ENCODE measurements at places on chromosomes 3 and 15.
A peak's percentile ranks its signal among the peaks of the same experiment; 100 is the strongest.

DNA sequence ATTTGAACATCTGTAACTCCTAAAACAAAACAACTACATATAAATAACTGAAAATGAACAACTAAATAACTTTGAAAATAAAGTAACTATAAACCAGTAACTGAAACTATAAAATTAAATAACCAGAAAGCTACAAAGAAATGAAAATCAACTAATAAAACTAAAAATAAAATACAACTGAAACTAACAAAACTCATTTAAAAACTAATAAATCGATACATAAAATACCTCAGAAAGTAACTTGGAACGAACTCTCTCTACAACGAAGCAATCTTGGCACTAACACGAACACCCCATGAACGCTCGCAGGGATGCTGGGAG lies 15.9 kb upstream of the LAMP3 start:
- no peak for DNase-seq

- DNase-seq, result peak; percentile 92
Measured at GRCh38 chr15:43241100-43241499, 20.3 kb upstream of the EPB42 start.

DNA sequence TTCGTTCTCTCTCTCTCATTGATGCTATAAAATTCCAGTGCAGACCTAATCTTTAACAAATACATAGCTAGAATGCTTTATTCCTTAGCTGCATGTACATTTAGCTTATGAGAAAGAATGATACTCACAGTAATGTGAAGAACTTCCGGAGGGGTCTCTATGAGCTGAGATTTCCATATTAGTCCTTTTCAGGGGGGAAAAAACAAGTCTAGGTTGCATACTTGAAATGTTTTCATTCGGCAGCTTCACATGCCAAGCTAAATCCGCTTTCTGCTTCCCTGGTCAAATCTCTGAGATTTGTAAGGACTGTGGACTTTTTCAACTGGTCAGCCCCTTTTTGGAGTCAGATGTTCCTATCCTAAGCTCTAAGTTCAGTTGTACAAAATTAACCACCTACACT lies 111.5 kb upstream of the COL8A1 start:
- no peak for DNase-seq

DNA sequence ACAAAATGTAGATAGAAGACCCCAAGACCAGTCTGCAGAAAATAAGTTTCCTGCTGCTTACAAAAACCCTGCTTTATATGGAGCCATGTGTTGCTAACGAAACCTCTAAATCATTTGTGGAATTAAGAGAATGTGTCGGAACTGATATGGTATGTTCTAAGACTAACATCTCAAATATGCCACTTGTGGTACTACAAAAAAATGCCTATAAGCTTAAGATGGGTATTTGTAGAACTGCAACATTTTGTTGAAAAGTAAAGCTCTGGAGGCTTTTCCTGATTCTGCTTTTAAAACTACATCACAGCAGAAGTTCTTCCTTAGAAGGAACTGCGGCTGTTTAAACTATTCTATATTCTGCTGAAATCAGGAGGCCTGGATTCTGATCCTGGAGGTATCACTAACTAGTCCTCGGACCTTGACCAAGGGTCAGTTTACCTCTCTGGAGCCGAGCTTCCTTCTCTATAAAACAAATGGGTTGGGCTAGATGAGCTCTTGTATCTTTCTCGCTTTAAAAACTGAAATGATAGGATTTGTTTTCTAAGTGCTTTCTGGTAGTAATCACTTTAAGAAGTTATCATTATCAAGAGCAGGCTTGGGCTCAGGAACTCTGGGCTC lies 74.9 kb downstream of the RAD18 start:
- peak; percentile 39 for DNase-seq

DNA sequence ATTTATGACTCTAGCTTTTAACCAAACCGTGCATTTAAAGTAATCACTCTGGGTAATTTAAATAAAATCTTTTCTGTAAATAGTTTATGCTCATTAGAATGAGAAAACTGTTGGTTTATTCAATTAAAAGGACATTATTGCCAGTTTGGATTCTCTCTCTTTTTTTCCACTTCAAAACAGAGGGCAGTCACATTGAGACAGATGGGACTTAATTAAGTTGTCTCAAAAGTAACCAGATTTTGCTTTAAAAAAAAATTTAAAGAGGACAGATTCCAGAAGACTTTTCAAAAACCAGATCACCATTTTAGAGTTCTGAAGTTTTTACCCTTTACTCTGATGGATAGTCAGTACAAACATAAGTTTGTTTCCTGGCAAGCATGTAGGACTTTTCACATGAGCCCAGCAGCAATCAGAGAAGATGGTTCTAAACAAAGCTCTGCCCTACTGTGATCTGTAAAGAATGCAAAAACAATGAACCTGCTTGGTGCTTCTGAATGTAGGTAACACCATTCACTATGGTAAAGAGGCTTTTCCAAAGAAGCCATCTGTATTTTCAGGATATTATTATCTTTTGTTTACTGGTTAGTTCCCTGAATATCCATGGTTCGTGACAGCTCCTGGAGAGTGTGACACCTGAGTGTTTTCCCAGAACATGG lies 136.2 kb downstream of the LRTM1 start:
- no peak for DNase-seq

DNA sequence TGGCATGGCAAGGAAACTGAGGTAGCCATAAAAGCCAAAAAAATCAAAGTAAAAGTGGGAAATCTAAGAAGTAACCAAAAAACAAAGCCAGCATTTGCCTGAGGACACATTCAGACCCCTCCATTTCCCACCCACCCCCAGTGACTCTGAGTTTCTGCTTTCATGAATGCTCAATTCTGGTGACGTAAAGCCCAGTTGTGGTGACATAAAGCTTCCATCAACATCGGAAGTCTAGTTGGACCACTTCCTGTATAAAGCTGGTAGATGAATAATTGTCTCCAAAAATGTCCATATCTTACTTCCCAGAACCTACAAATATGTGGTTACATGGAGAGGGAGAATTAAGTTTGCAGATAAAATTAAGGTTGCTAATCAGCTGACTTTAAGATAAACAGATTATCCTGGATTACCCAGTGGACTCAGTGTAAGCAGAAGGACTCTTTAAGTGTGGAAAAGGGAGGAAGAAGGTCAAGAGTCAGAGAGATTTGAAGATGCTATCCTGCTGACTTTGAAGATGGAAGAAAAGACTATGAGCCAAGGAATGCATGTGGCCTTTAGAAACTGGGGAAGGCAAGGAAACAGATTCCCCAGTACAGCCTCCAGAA lies 62.0 kb upstream of the ST3GAL6 start:
- no peak for DNase-seq

- no peak for DNase-seq
Measured at GRCh38 chr3:131328721-131329120, 52.9 kb upstream of the NUDT16 start.

DNA sequence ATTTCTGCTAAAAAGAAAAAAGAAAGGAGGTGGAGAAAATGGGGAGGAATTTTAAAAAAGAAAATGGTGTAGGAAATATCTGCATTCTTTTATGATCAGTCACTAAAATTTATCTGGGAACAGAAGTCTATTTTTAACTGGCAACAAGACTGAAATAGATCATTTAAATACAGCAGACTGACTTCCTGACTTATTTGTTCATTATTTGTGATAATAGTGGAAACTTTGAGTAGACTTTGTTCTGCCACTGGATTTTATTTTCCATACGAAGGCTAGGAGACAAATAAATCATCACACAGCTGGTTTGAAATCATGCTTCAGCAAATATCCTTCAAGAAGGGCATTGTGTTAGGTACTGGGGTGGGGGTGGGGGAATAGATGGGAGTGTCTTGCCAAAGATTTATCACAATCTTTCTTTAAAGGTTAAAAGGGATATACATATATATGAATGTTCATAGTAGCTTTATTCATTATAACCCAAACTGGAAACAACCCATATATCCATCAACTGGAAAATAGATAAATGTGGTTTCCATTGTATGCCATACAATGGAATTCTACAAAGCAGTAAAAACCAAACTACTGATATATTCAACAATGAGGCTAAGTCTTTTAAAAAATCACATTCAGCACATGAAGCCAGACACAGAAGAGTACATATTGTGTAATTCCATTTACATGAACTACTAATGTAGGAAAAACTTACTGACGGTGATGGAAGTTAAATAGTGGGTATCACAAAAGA lies 4.7 kb upstream of the CLASP2 start:
- peak; percentile 13 for DNase-seq

DNA sequence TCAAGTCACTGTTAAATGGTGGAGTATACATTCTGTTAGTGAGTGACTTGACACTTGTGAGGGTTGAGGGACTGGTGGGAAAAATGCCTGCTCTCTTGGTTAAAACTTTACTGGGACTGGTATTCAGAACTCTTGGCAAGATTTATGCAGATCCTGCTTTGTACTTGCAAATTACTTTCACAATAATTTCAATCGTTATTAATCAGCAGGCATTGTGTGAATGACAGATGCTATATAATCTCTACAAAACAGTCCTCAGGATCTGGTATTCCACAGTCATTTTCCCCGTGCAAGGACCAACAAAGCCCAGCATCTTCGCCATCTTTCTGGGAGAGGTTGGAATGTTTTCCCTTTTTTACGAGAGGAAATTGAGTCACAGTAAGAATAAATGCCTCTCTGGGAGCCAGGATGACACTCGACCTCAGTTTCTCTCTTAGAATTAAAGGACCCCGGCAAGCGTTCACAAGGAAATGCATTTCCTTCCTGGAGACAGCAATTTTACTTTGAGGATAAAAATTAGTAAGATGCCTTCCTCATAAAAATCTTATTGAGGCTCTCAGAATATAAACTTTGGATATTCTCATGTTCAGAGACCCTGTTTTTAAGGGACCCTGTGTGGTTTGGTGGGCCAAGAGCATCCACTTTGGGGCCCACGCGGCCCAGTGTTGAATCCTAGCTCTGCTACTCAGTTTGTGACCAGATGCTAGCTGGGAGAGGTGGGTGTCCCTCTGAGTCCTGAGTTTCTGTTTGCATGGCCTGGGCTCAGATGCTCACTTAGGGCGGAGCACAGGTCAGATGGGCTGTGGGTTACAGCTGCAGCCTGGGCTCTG lies 45.3 kb upstream of the PLCL2 start:
- no peak for DNase-seq

DNA sequence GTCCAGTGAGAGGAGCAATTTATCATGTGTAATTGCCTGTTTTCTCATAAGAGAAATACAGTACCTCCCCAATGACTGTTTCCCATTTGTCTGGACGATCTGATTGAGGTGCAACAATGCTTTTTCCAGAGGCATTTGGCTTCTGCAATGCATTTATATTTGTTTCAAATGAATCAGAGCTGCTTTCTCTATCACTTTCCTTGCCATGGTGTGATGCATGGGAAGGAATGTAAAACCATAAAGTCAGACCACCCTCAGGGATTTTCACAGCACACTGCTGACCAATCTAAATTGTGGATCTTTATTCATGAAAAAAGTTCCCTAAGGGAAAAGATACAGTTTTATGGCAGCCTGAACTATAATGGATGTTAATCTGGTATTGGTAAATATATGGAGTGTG lies 333.0 kb downstream of the ZNF385D start:
- DNase-seq, result peak; percentile 34

GRCh38 chr3:69443457-69443920 lies 57.6 kb upstream of the FRMD4B start:
- DNase-seq, result no peak

DNA sequence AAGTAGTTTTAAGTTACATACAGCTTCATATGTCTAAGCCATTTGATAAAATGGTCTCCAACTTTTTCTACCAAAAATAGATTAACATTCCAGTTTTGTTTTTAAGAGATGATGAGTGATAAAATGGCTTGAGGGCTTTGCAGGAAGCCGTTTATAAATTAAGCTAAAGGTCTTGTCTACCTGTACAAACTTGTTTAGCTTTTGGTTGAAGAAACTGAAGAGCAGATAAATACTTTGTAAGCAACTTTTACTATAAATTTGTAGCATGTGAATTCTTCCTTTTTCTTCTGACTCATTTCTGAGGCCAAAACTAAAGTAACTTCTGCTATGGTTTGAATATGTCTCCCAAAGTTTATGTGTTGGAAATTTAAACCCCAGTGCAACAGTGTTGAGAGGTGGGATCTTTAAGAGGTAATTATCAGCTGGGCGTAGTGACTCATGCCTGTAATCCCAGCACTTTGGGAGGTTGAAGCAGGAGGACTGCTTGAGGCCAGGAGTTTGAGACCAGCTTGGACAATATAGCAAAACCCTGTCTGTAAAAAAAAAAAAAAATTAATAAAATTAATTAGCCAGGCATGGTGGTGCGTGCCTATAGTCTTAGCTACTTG lies 8.2 kb upstream of the NEDD4 start:
- no peak for DNase-seq

DNA sequence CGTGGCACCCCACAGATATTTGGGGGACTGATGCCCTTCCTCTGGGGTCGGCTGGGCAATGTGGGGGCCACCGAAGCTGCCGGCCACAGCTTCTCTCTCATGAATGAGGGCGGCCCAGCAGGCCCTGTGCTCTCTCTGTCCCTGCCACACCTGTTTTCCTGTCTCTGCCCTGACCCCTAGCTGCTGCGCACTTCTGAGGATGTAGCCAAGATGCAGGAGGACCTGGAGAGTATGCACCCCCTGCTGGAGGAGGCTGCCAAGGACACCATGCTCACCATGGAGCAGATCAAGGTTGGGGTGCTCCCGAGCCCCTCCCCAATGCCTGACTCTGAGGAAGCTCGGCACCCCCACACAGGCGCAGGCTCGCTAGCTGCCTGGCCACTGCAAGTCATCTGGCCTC lies 59.7 kb downstream of the SEMA3G start:
- DNase-seq, result peak; percentile 61

DNA sequence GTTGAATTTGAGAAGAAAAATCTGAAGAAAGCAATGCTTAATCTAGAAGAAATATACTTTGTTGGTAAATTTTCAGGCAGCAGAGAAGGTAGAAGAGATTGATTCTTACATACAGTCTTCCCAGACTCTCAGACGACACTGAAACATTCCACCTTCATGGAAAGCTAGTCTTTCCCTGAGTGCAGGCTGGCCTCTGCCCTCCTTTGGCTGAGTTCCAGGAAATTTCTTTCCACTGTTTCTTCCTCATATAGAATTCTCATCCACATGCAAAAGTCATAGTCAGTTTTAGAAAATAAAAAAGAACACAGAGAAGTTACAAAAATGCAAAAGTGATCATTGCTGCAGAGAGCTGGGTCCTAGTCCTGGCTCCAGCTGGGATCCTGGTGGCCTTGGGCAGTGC lies 142.5 kb upstream of the PRR23C start:
- DNase-seq, result no peak
